ENCODE measurements at places on chromosomes 5 and 9.

- DNase-seq, result no peak
Observed at GRCh38 chr5:167771571-167771970, 519.9 kb upstream of the WWC1 start.

DNA sequence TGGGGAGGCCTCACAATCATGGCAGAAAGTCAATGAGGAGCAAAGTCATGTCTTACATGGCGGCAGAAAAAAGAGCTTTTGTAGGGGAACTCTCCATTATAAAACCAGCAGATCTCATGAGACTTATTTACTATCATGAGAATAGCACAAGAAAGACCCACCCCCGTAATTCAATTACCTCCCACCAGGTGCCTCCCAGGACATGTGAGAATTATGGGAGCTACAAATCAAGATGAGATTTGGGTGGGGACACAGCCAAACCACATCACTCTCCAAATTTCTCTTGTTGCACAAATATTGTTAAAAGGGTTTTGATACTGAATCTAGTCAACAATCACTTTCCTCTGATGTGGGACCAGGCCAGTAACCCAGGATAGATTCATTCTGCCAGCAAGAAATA, 1176.1 kb downstream of the CDH9 start:
- DNase-seq, result no peak

GRCh38 chr9:78601957-78602565, 305.1 kb downstream of the PSAT1 start:
- DNase-seq, result peak; percentile 23

- DNase-seq, result no peak
Observed at GRCh38 chr9:115413766-115414382, 295.9 kb upstream of the TNC start.

- no peak for DNase-seq
Observed at GRCh38 chr5:15483351-15484097, 16.5 kb upstream of the FBXL7 start.

DNA sequence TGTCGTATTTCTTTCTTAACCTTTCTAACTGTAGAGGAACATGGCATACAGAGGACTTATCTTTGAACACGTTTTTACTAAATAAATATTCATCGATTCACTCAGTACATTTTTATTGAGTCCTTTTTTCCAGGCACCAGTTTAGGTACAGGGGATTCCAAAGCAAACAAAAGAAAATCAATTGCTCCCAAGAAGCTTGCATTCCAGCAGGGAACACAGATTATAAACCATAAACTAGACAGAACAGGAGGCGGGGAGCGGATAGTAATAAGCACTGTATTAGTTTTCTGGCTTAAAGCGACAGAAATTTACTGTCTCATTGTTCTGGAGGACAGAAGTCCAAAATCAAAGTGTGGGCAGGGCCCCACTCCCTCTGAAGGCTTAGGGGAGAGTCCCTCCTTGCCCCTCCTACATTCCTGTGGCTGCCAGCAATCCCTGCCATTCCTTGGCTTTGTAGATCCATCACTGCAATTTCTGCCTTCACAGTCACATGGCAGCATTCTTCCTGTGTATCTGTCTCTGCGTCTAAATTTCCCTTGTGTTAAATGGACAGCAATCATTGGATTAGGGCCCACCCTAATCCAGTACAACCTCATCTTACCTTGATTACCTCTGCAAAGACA, 115.5 kb downstream of the COL23A1 start:
- no peak for DNase-seq

GRCh38 chr9:36842560-36843530, 191.2 kb downstream of the PAX5 start:
- DNase-seq, result no peak

DNA sequence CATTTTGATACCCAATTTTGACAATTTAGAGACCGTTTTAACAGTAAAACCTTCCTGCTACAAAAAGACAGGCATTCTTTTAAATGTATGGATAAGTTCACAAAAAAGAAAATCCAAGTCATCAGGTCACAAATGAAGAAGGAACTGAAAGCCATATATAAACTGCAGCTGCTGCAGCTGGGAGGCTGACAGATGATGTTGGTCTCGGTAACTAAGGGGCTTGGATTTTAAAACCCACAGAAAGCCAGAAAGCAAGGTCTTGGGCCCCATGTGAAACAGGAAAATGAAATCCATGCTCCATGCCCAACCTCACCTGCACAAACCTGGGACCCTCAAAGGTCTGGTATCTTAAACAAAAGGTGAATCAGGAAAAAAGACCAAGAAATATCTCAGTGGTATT, 15.7 kb upstream of the C5orf34 start:
- DNase-seq, result no peak

GRCh38 chr9:93245437-93245970, 61.6 kb downstream of the WNK2 start:
- DNase-seq, result no peak

DNA sequence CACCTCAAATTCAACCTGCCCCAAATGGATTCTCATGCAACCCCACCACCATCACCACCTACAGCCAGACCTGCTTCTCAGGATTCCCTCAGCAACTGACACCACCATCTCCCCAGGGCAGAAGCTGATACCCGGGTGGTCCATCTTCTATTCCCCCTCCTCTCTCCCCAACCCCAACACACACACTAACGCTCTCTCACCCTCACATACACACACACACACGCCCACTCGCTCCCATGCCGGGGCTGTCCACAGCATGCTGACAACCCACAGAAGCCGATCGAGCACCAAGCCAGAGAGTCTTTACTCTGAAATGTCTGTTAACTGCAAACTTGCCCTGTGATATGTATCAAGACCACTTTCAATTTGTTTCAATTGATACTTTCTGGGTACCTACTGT, 28.4 kb downstream of the B4GALT1 start:
- no peak for DNase-seq

DNA sequence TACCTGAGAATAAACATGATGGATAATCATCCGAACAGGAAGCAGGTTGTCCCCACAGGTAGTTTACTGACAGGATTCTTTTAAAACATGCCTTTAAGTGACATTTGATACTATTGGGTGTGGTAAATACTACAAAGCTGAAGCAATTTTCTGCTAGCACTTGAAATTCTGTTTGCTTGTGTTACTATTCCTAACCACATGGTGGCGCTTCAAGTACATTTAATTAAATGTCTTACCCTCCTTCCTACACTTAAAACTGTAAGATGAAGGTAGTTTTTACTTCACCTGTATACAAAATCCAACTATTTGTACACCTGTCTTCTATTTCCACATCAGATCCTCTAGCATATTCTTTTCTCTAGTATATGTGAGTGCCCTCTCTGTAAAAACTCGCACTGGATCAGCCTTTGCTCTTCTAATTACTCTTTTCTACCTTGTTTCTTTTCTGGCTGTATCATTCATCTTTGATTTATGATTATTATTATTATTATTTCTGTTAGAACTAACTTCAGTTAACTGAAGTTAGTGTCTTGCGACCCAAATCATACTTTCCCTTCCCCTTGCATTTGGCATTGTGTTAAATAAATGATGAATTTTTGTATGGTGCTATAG, 18.4 kb downstream of the SLC25A46 start:
- no peak for DNase-seq

DNA sequence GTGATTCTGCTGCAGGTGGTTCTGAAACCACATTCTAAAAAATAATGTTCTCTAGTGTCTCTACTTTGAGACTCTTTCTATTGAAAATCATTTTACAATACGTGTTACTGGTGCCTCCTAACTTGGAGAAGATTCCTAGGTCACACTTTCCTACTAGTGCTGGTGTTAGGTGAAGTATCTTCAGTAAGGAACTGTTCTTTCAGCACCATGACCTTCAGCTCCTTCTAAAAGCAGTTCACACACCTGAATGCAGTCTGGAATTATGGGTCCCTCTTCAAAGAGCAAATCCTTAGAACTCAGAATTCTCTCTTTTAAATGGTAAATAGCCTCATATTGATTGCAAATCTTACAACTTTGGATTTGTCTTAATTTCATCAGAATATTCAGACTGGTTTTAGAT, 10.6 kb upstream of the DPYSL3 start:
- no peak for DNase-seq
